ENCODE measurements at places on chromosomes 5 and 9.

GRCh38 chr5:124662181-124662781 is 84.2 kb downstream of the ZNF608 start:
- H3K4me1 ChIP-seq: peaks cover 87% of the 10 kb centered on the region
- H3K36me3 ChIP-seq: no peaks in the 10 kb centered on the region
- DNase-seq: no peak
- H3K4me3 ChIP-seq: peak overlapping the region; percentile 82
- H3K27me3 ChIP-seq: no peaks in the 10 kb centered on the region
- H3K27ac ChIP-seq: peak overlapping the region; percentile 72

DNA sequence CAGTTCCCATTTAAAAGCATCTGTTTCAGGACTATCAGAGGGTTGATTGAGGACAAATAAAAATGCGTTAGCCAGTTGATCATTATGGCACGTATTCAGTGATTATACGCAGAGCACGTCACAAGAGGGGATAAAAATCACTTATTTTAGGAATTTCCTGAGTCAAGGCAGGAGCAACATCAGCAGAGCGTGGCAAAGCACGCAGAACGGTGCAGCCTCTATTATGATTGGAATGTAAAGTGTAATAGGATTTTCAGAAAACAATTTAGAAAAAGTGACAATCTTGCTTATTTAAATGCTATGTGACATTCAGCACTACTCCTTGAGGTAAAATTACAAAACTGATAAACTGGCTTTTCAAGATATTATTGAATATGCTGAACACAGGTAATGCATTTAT is 413.6 kb upstream of the DAP start:
- H3K36me3 ChIP-seq: peaks cover 4% of the 10 kb centered on the region
- peaks cover 4% of the 10 kb centered on the region for H3K4me1 ChIP-seq
- H3K4me3 ChIP-seq: no peak overlapping the region
- no peak overlapping the region for H3K27ac ChIP-seq
- no peaks in the 10 kb centered on the region for H3K27me3 ChIP-seq
- no peak for DNase-seq

- no peak overlapping the region for H3K27ac ChIP-seq
- no peaks in the 10 kb centered on the region for H3K27me3 ChIP-seq
- DNase-seq: no peak
- peak overlapping the region; percentile 34 for H3K4me3 ChIP-seq
- H3K4me1 ChIP-seq: peaks cover 12% of the 10 kb centered on the region
- H3K36me3 ChIP-seq: no peaks in the 10 kb centered on the region
These were observed 5.5 kb downstream of the ANAPC2 start for GRCh38 chr9:137182836-137183235.

GRCh38 chr9:37753489-37754190 is at the start of gene TRMT10B:
TSS of gene TRMT10B (plus strand) at chr9:37753805. CDS start at chr9:37761932, 8,127 bp downstream.
- H3K27ac ChIP-seq: peak within 1 kb of the TSS; percentile 93
- H3K36me3 ChIP-seq: no peaks in the 10 kb centered on the region
- DNase-seq: peak; percentile 64
- peak within 1 kb of the TSS; percentile 95 for H3K4me3 ChIP-seq

- H3K4me1 ChIP-seq: no peaks in the 10 kb centered on the region
- H3K36me3 ChIP-seq: no peaks in the 10 kb centered on the region
- H3K27me3 ChIP-seq: no peaks in the 10 kb centered on the region
- DNase-seq: no peak
- no peak overlapping the region for H3K27ac ChIP-seq
- no peak overlapping the region for H3K4me3 ChIP-seq
These were observed 223.7 kb downstream of the DMRT2 start for GRCh38 chr9:1273859-1274258.

DNA sequence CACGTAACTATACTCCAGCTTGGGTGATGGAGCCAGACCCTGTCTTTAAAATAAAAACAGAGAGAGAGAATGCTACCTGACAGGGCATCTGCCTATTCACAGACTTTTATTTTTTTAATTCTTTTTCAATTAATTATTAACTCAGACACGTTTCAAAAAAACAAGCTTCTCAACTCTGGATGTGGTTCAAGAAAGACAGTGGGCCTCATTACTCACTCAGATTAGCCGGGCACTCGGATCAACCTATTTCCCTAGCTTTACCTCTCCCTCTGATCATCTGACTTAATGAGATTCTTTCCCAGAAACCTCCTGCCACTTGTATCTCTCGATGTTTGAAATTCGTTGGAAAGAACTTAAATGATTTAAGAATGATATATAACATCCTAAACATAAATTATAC is 134.1 kb downstream of the TRPM6 start:
- H3K27me3 ChIP-seq: no peaks in the 10 kb centered on the region
- no peaks in the 10 kb centered on the region for H3K4me1 ChIP-seq
- no peaks in the 10 kb centered on the region for H3K36me3 ChIP-seq
- no peak for DNase-seq
- no peak overlapping the region for H3K27ac ChIP-seq

GRCh38 chr5:123776761-123777160 is 264.8 kb downstream of the CSNK1G3 start:
- peaks cover 9% of the 10 kb centered on the region for H3K4me1 ChIP-seq
- DNase-seq: no peak
- no peak overlapping the region for H3K4me3 ChIP-seq
- H3K27me3 ChIP-seq: no peaks in the 10 kb centered on the region
- no peak overlapping the region for H3K27ac ChIP-seq

DNA sequence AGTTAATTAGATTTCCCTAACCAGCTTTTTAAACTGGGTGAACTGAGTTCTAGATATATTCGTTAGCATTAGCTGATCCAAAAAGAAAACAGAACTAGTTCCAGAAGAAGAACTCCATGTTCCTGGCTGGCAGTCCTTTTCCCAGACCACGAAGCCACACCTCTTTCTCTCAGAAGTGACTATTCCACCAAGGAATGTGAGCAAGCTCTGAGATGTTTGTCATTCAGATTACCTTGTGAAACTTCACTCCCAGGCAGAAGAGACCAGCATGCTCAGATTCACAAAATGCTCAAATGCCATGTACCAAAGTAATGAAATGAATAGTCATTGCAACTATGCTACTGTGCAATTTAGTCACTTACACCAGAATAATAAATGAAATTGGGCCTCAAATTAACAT is 4.4 kb upstream of the SSBP2 start:
- H3K27me3 ChIP-seq: no peaks in the 10 kb centered on the region
- DNase-seq: no peak
- H3K36me3 ChIP-seq: no peaks in the 10 kb centered on the region
- H3K27ac ChIP-seq: no peak overlapping the region
- no peak overlapping the region for H3K4me3 ChIP-seq

DNA sequence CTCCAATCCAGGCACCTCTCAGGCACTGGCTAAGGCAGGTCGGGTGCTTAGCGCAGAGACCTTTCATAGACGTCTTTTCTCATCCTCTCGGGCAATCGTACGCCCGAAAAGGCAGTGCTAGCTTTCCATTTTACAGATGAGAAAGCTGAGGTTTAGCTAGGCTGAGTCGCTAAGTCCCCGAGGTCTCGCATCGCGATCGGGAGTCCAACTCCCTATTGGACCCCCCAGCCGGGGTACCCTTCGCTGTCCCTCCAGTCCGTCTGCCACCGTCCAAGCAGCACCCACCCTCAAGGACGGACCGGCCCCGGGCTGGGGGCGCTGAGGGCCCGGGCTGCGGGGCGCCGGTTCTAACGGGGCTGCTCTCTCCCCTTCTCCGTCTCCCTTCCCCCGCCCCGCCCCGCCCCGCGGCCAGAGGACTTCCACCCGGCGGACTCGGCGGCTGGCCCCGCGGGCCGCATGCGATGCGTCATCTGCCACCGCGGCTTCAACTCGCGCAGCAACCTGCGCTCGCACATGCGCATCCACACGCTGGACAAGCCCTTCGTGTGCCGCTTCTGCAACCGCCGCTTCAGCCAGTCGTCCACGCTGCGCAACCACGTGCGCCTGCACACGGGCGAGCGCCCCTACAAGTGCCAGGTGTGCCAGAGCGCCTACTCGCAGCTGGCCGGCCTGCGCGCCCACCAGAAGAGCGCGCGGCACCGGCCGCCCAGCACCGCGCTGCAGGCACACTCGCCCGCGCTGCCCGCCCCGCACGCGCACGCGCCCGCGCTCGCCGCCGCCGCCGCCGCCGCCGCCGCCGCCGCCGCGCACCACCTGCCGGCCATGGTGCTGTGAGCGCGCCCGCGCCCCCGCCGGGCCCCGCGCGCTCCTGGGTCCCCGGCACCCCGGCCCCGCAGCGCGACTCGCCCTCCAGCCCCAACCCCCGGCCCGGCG is 12.5 kb upstream of the EXOSC2 start:
- peaks cover 9% of the 10 kb centered on the region for H3K4me1 ChIP-seq
- H3K27ac ChIP-seq: no peak overlapping the region
- H3K27me3 ChIP-seq: peaks cover 52% of the 10 kb centered on the region
- no peaks in the 10 kb centered on the region for H3K36me3 ChIP-seq

- no peaks in the 10 kb centered on the region for H3K36me3 ChIP-seq
- no peaks in the 10 kb centered on the region for H3K27me3 ChIP-seq
These were observed 262.9 kb upstream of the TRPM3 start for GRCh38 chr9:71384343-71384742.

DNA sequence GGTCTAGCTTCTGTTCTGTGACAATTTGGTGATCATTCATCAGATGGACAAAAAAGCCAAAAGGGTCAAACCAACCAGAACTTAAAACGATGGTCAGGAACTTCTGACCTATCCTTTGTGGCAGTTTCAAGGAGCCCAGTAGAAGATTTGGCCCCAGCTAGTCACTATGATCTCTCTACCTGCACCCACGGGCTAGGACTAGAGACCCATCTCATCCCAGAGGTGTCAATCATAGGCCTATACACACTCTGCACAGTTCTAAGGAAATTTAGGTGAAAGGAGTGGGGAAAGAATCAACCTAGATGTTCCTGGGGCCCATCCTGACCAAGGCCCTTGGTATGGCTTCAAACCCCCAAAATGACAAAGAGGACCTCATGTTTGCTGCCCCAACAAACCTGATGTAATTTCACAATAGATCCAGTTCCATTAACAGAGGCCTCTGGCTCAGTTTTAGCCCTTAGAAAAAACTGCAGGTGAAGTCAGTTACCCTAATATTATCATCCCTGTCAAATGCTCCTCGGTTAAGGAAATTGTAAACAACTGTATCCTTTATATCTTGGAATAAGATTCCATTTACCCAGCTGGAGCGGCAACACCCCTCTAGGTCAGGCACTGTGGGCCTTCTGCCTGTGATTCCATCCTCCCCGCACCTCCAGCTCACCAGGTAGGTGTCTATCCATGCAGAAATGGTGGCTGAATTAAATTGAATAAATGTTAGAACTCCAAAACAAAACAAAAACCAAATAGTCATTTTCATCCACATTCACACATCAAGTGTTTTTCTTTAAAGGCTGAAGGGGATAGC is 138.7 kb downstream of the ENC1 start:
- no peaks in the 10 kb centered on the region for H3K36me3 ChIP-seq
- H3K27ac ChIP-seq: peak overlapping the region; percentile 13
- DNase-seq: no peak
- H3K27me3 ChIP-seq: no peaks in the 10 kb centered on the region

- H3K27me3 ChIP-seq: no peaks in the 10 kb centered on the region
- peaks cover 14% of the 10 kb centered on the region for H3K4me1 ChIP-seq
- no peak overlapping the region for H3K4me3 ChIP-seq
- H3K27ac ChIP-seq: peak overlapping the region; percentile 43
These were observed 71.5 kb downstream of the DAP start for GRCh38 chr5:10689391-10690081.

GRCh38 chr5:142128675-142129208 is 20.2 kb downstream of the NDFIP1 start:
- H3K27me3 ChIP-seq: no peaks in the 10 kb centered on the region
- H3K27ac ChIP-seq: no peak overlapping the region
- DNase-seq: no peak
- no peak overlapping the region for H3K4me3 ChIP-seq
- H3K4me1 ChIP-seq: peaks cover 16% of the 10 kb centered on the region
- H3K36me3 ChIP-seq: peaks cover 7% of the 10 kb centered on the region

DNA sequence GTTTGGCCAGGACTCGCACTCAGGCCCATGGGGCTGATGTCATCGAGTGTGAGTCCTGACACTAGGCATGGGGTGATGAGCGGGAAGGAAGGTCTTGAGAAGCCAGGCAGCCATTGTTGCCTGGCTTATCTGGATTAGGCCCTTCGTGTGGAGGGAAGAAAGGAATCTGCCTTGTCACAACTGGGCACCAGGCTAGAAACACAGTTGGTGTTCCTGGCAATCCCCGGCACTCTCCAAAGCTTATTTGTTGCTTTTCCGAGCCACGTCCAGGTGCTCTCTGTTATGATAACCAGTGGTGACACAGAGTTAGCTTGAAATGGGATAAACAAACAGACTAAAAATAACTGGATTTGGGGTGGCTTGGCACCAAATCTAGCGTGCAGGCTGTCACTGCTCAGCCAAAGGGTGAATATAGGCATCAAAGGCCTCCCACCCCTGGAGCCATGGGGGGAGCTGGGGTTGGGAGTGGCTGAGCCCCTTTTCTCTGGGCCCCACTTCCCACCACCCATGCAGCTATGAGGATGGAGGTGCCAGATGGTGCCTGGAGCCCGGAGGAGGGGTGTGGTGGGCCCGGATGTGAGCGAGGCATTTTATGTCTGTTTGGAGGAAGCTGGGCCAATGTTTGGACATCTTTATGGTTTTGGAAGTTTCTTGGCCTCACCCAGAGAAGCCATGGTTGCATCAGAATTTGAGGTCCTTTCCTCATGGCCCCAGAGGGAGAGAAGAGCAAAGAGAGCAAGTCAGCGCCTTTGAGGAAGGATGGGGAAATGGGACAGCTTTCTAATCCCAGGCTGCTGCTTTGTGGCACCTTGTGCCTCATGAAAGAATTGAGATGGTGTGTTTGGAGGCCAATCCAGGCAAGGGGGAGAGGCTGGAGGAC is 98.0 kb upstream of the PITX1 start:
- DNase-seq: no peak
- no peaks in the 10 kb centered on the region for H3K4me1 ChIP-seq
- H3K4me3 ChIP-seq: no peak overlapping the region
- no peaks in the 10 kb centered on the region for H3K36me3 ChIP-seq
- H3K27me3 ChIP-seq: no peaks in the 10 kb centered on the region

DNA sequence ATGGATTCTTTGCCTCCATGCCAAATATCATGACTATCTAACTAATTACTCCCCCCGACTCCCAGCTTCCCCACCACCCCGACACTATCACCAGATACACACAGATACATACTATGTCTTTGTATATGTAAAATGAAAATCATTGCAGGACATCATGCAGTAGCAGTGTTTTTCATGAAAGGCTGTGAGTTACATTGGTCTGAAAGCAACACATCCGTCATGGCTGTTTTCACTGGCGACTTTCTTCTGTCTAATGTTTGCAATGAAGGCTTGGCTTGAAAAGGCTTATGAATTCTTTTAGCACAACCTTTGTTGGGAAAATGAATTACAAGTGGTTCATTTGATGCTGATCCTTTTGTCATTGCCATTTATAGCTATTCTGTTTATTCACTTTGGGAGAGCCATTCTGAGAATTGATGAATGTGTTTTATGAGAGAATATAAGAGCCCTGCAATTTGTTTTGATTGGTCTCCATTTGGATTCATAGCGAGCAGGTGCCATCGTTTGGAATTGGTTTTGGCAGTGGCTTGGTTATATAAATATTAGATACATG is 103.4 kb downstream of the PIP5K1B start:
- H3K27me3 ChIP-seq: peaks cover 4% of the 10 kb centered on the region
- peak overlapping the region; percentile 65 for H3K27ac ChIP-seq
- H3K36me3 ChIP-seq: no peaks in the 10 kb centered on the region
- DNase-seq: no peak

Measured in neural crest cell (in vitro differentiated cells).